Hypothalamus (tissue), 51 donors: ENCODE measurements at places on chromosomes 5 and 9.

GRCh38 chr5:38483805-38484398 is 72.5 kb downstream of the LIFR start:
- no peak for DNase-seq

DNA sequence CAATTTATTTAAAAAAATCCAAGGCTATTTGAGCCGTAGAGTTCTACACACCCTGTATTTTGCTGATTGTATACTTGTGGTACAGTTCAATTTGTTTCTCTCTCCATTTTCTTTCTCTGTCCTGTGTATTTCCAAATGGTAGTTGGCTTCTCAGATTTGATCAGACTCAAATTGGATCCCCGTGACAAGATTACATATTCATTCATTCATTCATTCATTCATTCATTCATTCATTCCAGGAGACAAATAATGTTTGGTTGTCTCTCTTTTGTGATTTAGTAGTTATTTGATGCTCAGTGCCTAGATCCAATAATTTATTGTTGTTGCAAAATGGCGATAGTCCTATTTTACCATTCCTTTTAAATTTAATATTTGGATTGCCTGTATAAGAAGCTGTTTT is 292.8 kb upstream of the RIOK2 start:
- DNase-seq, result no peak

DNA sequence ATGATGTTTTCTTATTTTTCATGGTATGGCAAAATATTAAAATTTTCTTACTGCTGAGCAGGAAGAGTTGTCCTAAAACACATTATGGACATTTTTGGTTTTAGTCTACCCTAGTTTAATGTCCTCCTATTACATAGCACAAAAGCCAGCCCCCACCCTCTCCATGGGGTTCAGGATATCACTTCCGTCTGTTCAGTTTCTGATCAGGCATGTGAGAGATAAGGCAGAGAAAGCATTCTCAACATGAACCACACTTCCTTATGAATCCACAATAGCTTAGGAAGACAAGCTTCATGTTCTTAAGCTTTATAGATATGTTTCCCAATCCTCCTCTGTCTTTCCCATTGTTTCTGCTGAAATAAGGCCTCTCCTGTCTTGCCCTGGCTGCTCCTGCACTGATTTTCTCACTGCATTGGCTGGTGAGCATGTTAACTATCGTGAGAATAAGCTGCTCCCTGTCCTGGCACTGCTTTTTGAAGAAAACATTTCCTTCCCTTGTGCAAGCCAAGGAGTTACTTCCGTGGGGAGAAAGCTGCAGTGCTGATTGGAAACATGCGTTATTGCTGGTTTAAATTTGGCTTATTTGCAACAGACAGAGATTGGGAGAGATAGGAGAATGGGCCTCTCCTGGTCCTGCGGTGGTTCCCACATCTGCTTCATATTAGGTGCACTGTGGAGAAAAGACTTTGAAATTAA is 260.3 kb upstream of the RPS23 start:
- DNase-seq, result no peak

- DNase-seq, result no peak
These were observed 64.2 kb upstream of the ABL1 start for GRCh38 chr9:130770679-130771442.

DNA sequence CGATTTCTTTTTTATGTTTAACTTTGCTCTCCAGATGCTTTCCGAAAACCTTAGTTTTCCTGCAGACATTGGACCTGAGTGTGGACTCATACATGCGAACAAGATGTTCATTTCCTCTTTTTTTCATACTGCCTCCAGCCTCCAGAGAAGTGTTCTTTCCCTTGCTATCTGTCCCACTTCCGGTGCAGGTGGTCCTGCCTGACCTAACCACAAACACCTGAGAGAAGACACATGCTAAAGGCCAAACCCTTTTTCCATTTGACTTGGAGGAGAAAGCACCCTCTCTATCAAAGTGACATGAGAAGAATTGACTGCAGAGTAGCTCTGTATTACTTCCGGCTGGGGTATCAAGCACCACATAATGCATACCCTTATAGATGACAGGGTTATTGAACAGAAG is 334.0 kb downstream of the ARHGEF28 start:
- no peak for DNase-seq

GRCh38 chr9:8686516-8686915 is 886.9 kb upstream of the DMAC1 start:
- no peak for DNase-seq

DNA sequence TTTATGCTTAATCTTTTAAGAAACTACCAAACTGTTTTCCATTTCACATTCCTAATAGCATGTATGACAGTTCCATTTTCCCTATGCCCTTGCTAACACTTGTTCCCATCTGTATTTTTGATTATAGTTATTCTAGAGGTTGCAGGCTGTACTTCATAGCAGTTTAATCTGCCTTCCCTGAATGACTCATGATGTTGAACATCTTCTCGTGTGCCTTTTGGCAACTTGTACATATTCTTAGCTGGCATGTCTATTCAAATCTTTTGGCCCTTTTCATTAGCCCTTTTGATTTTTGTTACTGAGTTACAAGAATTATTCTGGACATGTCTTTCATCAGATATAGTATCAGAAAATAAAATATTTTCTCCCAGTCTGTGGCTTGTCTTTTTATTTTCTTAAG is 320.3 kb downstream of the DIRAS2 start:
- DNase-seq, result no peak

- no peak for DNase-seq
These were observed 916.2 kb upstream of the DMAC1 start for GRCh38 chr9:8715788-8716187.

DNA sequence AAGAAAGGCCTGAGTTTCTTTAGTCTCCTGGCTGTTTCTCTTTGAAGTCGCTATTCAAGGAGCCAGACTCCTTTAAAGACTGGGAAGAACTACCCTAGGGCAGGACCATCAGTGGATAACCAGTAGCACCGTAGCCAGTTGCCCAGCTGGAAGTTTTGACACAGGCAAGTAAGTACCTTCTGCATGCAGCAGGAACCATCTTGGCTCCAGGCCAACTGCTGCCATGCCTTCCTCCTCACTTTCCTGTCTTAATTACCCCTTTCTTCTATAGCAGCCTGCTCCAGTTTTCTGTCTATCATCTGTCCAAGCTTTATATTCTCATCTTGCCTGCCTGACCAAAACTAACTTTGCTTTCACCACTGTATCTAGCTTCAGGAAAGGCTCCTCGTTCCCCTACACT is 149.7 kb upstream of the SV2C start:
- no peak for DNase-seq

DNA sequence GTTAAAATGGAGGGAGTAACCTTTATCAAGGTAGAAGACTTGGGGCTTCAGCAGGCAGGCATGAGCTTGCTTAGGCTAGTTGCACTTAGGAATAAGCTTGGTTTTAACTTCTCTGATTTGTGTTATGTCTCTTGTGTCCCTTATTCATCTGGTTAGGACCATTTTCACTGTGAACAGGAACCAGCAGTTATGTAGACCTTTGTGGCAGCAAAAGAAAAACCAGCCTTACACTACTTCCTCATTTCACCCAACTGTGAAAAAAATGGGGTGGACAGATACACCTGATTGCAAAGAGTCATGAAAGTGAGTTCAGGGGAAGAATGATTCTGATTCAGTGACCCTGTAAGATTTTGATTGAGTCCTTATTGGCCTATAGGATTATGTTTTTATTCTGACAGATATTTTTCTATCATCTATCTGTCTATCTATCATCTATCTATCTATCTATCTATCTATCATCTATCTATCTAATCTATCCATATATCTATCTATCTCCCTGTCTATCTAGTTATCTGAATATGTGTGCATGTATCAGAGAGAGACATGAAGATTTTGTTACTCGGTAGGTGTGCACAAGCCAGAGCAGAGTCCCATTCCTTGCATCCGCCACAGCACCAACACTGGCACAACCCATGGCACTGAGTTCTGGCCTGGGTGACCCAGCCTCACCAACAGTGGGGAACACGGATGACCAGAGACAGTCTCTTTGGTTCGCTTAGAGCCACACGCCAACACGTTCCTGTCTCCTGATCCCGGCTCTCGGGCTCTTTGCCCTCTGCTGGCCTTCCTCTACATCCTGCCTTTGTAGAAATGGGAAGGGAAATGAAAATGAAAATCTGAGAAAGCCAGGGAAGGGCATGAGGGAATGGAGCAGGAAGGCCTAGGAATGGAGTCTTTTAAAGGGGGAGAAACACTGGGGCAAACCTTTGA is 1.3 kb upstream of the ZNF366 start:
- no peak for DNase-seq

- no peak for DNase-seq
These were observed 4.6 kb downstream of the TLX3 start for GRCh38 chr5:171313481-171314206.

DNA sequence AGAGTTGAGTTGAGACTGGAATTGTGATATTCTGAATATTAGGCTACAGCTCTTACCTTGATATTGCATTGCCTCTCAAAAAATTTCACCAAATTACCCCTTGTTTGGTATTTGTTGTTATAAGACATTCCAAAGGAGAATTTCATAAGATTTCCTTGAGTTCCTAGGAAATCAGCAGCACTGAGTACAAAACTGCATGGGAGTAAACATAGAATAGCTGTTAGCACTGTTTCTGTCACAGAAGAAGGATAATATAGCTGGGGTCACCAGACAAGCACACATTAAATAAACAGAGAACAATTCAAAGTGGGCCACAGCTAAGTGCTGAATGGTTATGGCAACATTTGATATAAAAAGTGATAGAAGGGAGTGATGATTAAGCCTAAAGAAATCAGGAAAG is 724.3 kb downstream of the PRELID2 start:
- DNase-seq, result no peak

GRCh38 chr9:69380811-69381210 is 55.8 kb downstream of the ENTREP1 start:
- no peak for DNase-seq

- no peak for DNase-seq
These were observed 18.7 kb upstream of the AGGF1 start for GRCh38 chr5:77011498-77011897.

GRCh38 chr5:135547590-135548254 is 12.0 kb upstream of the NEUROG1 start:
- DNase-seq, result no peak

- DNase-seq, result no peak
These were observed 242.9 kb downstream of the CSNK1G3 start for GRCh38 chr5:123754908-123755307.

GRCh38 chr9:20352591-20352990 is 269.7 kb downstream of the MLLT3 start:
- DNase-seq, result no peak

- DNase-seq, result no peak
These were observed 6.4 kb upstream of the ST6GALNAC6 start for GRCh38 chr9:127905788-127906191.

DNA sequence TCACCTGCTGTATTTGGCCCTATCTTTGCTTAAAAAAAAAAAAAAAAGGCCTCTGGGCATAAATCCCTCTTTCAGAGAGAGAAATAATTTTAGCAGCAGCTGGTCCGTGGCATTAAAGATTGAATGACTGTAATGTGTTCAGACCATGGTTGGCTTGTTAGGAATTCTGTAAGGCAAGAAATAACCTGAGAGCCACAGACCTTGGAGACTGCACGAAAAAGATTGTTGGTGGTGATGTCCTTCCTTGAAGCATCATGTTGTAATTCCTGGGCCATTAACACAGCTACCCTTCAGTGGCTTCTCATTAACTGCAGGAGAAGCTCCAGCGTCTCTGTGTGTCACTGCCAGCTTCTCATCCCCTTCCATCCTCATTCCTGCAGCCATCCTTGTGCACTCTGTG is 79.0 kb downstream of the SGCD start:
- no peak for DNase-seq

- no peak for DNase-seq
These were observed 95.5 kb downstream of the ZCCHC7 start for GRCh38 chr9:37215830-37216229.

DNA sequence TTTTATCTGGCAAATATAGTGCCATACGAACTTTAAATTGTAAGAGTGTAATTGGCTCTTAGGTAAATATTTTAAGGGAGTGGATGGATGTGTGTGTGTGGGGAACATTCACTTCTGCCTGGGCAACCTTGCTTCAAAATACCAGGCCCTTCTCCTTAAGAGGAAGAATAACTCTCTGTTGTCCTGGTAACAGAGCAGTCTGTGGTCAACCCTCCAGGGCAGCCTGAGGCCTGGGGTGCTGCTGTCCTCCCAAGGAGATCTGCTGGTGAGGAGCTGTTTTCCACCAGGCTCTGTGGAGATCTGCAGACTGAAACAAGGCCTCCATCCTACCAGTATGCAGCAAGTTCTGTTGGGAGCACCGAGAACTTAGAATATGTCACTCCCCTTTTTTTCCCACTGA is 325.2 kb downstream of the PSAT1 start:
- no peak for DNase-seq

- DNase-seq, result no peak
These were observed 17.9 kb downstream of the MRNIP start for GRCh38 chr5:179840766-179841165.

DNA sequence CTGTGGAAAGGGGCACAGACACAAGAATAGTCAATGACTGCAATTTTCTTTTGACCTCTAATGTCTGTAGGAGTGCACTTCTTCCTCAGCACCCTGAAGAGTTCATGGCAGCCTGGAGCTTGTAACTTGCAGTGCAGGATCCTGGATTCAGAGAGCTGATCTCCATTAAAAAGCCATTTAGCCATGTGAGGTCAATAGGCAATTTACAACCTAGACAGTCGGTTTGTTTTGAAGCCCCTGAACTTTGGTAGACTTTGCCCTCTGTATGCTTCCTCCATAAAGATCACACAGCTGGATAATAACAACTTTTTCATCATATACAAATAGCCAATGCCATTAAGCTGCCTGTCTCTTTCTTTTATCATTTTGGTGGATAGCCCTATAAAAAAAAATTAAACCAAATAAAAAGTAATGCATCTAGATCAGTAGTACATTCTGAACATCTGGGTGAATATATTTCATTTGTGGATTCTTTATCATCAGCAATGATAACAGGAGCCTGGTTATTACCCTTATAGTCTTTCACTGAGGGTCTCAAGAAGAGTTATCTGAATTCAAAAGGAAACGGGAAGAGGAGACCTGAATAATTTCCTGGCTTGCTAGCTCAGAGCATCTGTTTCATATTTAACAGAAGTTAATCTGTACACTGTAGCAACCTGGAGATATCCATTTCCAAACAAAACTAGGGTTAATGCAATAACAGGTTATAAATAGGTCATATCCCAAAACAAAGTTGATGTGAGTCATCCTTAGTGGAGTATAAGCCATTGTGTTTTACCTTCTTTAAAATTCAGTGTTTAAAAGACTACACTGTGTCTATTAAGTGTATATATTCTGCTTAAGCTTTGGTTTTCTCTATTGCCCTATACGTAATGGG is 193.8 kb upstream of the ACTBL2 start:
- DNase-seq, result no peak

DNA sequence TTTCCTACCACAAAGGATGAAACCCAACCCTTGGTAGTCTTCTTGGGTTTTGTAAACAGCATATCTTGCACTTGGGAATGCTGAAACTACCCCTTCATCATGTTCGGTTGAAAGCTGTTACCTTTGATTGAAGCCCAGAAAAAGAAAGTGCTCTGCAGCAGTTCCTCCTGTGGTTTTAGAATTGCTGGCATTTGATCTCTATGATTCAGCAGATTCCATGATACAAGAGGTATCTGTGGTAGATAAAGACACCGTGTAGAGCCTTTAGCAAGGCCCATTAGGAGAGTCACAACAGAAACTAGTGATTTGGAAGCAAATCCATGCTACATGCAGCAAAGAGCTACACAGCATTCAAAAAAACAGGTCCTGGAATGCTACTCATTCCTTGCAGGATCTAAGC is 557.0 kb downstream of the TLE1 start:
- no peak for DNase-seq
